ENCODE measurements at places on chromosomes 11 and 22. TPM values are rescaled to one million over a fixed set of nuclear protein-coding genes. Genes with fewer than 3 reads are reported as not detected.

DNA sequence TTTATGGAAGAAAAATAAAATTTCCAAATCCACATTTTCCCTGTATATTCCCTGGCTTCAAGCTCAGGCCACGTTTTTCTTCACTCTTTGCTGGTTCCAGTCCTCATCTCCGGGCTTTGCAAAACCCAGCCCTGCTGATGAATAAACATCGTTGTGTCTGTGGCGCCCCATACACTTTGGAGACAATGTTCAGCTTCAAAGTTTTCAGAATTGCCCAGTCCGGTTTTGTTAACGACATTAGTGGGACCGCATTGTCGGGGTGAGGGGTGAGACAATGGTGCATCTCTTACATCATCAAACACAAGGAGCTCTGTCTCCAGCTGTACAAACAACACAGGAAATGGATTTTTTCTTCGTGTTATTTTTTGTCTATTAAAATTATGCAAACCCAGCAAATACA lies 53.4 kb upstream of the HTATIP2 start:
- no peaks in the 10 kb centered on the region for H3K36me3 ChIP-seq
- H3K4me1 ChIP-seq = no peaks in the 10 kb centered on the region
- no peaks in the 10 kb centered on the region for H3K27me3 ChIP-seq

The SSH3 gene
- 55.2 TPM for total RNA-seq

The MAML2 gene
- 82.8 TPM for total RNA-seq

GRCh38 chr11:116847612-116848011 lies 10.2 kb upstream of the APOA1 start:
- no peak for DNase-seq
- no peak overlapping the region for H3K27ac ChIP-seq
- H3K4me1 ChIP-seq = no peaks in the 10 kb centered on the region
- H3K36me3 ChIP-seq = peaks cover 5% of the 10 kb centered on the region
- H3K4me3 ChIP-seq = no peak overlapping the region
- no peaks in the 10 kb centered on the region for H3K27me3 ChIP-seq

DNA sequence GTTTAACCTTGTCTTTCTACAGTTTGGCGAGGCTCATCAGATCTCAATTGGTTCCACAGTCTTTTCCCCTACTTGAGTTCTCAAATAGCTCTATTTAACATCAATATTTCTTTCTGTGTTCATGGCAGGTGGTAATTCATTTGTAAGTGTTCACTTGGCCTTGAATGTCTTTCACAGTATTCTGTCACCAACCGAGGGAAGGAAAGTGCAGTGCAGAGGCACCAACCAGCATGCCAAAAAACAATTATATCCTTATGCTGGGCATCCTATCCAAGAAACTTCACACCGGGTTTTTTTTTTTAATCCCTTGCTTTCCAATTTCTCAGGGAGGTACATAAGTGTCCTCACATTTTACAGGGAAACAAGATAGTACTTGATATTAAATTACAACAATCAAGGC lies 55.0 kb upstream of the ZC3H12C start:
- no peak overlapping the region for H3K27ac ChIP-seq
- H3K36me3 ChIP-seq = no peaks in the 10 kb centered on the region
- H3K4me3 ChIP-seq = no peak overlapping the region
- DNase-seq = no peak
- H3K4me1 ChIP-seq = no peaks in the 10 kb centered on the region

The APOC3 gene
- total RNA-seq = not detected

DNA sequence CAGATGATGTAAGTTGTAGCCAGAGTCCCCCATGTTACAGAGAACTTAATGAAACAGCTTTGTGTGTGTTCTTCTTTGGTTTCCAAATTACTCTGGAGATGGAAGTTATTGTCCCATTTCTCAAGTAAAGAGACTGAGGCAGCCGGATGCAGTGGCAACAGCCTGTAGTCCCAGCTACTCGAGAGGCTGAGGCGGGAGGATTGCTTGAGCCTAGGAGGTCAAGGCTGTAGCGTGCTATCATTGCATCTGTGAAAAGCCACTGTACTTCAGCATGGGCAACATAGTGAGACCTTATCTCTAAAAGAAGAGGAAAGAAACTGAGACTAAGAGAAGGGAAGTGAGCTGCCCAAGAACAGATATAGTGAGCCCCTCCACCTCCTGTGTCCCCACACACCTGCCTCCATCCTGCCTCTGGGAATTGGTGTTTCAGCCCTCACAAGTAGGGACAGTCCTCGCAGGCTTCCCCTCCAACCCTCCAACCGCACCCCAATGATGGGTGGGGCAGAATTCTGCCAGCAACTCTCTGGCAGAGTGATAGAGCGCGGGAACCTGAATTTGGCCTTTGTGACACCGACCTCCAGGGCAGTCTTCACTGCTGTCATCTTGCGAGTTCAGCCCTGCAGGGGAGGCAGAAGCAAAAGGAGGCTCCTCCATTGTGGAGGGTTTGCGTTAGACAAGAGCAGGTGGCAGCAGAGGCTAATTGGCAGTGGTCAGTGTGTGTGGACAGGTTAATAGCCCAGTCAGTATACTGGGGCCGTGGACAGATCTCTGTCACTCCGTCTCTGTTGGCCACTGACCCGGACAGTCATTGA lies 1.6 kb downstream of the PDXP start:
- H3K27ac ChIP-seq = peak overlapping the region; percentile 7
- H3K4me3 ChIP-seq = peak overlapping the region; percentile 97
- no peaks in the 10 kb centered on the region for H3K36me3 ChIP-seq
- DNase-seq = no peak
- no peaks in the 10 kb centered on the region for H3K27me3 ChIP-seq

The PGA5 gene
- 2.1 TPM for total RNA-seq

The SCGB1C1 gene
- not detected for total RNA-seq

The SLC25A1 gene
- total RNA-seq = 140 TPM

GRCh38 chr11:29309992-29310391 lies 706.8 kb downstream of the KCNA4 start:
- no peak for DNase-seq
- H3K4me3 ChIP-seq = no peak overlapping the region
- no peaks in the 10 kb centered on the region for H3K36me3 ChIP-seq
- no peaks in the 10 kb centered on the region for H3K27me3 ChIP-seq

DNA sequence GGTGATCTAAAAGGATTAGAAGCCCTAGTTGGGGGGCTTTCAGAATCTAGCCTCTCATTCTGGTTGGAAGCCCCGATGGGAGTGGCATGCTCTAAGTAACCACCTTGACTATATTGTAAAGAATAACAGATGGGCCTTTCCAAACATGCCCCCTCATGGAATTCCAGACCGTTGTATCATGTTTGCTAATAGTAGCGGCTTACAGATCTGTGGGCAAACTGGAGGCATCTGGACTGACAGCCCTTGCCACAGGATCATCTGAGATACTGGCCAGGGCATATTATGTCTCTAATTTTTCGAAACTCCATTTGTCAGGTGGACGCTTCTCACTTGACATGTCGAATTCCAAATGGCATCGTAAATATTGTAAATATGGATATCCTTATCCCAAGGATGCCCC lies 10.5 kb downstream of the APIP start:
- peaks cover 5% of the 10 kb centered on the region for H3K4me1 ChIP-seq
- no peak overlapping the region for H3K4me3 ChIP-seq
- no peaks in the 10 kb centered on the region for H3K36me3 ChIP-seq
- H3K27me3 ChIP-seq = no peaks in the 10 kb centered on the region
- no peak overlapping the region for H3K27ac ChIP-seq
- DNase-seq = no peak

GRCh38 chr11:62103986-62104385 lies 19.8 kb upstream of the INCENP start:
- H3K27ac ChIP-seq = peak overlapping the region; percentile 90
- peaks cover 10% of the 10 kb centered on the region for H3K4me1 ChIP-seq
- H3K4me3 ChIP-seq = no peak overlapping the region
- no peaks in the 10 kb centered on the region for H3K36me3 ChIP-seq
- H3K27me3 ChIP-seq = no peaks in the 10 kb centered on the region
- no peak for DNase-seq

- H3K4me3 ChIP-seq = no peak overlapping the region
- no peaks in the 10 kb centered on the region for H3K27me3 ChIP-seq
- H3K36me3 ChIP-seq = no peaks in the 10 kb centered on the region
- no peak overlapping the region for H3K27ac ChIP-seq
- no peak for DNase-seq
- no peaks in the 10 kb centered on the region for H3K4me1 ChIP-seq
These were observed 124.6 kb downstream of the GRIA4 start for GRCh38 chr11:105734426-105734825.

The CCDC15 gene
- total RNA-seq = 4.4 TPM

DNA sequence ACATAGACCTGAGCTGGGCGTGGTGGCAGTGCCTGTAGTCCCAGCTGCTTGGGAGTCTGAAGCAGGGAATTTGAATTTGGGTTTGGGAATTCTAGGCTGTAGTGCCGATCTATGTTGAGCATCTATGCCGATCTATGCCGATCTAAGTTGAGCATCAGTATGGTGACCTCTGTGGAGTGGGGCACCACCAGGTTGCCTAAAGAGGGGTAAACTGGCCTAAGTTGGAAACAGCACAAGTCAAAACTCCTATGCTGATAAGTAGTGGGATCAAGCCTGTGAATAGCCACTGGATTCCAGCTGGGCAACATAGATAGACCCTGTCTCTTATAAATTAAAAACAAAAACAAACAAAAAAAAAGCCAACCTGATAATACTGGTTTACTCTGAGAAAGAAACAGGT lies 7.4 kb downstream of the WEE1 start:
- H3K4me3 ChIP-seq = no peak overlapping the region
- no peaks in the 10 kb centered on the region for H3K27me3 ChIP-seq
- H3K4me1 ChIP-seq = no peaks in the 10 kb centered on the region
- H3K36me3 ChIP-seq = peaks cover 6% of the 10 kb centered on the region
- no peak for DNase-seq

GRCh38 chr11:122920579-122920978 lies 38.0 kb downstream of the JHY start:
- H3K4me3 ChIP-seq = no peak overlapping the region
- H3K4me1 ChIP-seq = no peaks in the 10 kb centered on the region
- H3K36me3 ChIP-seq = no peaks in the 10 kb centered on the region
- no peaks in the 10 kb centered on the region for H3K27me3 ChIP-seq
- H3K27ac ChIP-seq = no peak overlapping the region

DNA sequence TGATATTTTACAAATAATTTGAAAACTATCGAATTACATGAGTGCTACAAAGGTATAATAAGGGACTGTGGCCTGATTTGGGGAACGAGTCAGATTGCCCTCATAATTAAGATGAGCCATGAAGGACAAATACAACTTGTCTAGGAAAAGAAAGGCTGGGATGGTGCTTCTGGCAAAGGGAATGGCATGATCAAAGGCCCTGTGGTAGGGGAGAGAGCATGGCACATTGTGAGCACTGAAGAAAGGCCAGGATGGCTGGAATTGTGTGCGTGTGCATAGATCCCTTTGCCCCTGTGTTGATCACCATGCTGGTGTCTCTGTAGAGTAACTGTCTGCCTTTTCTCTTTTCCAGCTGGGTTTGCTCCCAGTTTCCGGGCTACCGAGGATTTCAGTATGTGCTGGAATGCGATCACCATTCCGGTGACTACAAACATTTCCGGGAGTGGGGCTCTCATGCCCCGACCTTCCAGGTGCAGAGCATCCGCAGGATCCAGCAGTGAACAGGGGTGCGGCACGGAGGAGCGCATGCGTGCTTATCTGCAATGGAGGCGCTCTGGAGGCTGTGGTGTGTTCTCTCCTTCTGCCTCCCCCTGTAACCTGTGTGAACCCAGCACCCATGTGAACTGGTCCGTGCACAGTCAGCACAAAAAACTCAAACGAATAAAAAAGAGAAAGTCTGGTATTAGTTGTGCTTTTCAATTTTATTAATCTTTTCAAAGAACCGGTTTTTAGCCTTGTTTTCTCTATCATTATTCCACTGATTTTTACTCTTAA lies 8.4 kb downstream of the CRYBA4 start:
- H3K27ac ChIP-seq = no peak overlapping the region
- no peaks in the 10 kb centered on the region for H3K27me3 ChIP-seq
- no peak for DNase-seq
- H3K4me3 ChIP-seq = no peak overlapping the region
- no peaks in the 10 kb centered on the region for H3K4me1 ChIP-seq

DNA sequence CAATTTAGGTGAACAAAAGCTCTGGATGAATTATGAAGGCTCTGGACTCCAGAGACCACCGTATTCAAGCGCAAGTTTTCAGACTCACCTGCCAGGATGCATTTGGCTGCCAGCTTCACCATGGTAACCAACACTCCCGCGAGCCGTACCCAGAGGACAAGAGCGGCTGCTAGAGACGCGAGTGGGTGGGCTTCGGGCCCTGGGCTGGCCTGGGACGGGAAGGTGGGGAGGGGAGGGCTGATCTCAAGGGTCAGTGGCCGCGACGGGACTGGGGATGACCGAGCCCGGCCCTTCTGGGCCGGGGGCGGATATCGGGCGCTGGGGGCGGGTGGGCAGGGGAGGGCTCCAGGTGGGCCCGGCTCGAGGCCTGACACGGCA lies 344 bp downstream of the IFT27 start:
- H3K36me3 ChIP-seq = no peaks in the 10 kb centered on the region
- DNase-seq = peak; percentile 36
- H3K4me3 ChIP-seq = peak overlapping the region; percentile 98
- peak overlapping the region; percentile 94 for H3K27ac ChIP-seq

The FAM227A gene
- total RNA-seq = 0.16 TPM

- no peaks in the 10 kb centered on the region for H3K36me3 ChIP-seq
- no peak for DNase-seq
- H3K4me1 ChIP-seq = no peaks in the 10 kb centered on the region
- H3K4me3 ChIP-seq = peak overlapping the region; percentile 58
- no peaks in the 10 kb centered on the region for H3K27me3 ChIP-seq
- H3K27ac ChIP-seq = peak overlapping the region; percentile 4
These were observed 2.3 kb downstream of the PKNOX2 start for GRCh38 chr11:125166764-125167291.

The PHOX2A gene
- total RNA-seq = not detected

The ARHGAP20 gene
- 11.8 TPM for total RNA-seq

DNA sequence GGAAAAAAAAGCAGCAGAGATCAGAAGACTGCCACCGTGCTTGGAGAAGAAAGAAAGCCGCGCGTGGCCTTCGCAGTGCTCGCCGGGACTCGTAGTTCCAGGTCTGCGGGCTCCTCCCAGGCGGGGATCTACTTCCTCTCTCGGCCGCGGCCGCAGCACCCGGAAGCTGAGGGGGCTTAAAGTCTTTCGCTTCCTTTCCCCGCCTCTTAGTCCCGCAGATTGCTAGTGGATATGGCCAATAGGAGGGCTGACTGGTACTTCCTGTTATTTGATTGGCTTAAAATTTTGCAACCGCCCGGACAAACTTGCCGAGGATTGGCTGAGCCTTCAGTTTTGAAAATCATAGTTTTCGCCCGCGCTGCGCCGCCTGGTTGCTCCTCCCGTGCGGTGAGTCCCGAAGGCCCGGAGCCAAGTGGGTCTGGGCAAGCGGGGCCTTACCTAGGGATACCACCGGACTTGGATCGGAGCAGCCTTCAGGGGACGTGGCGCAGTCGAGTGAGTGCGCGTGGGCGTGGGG lies at the start of gene INCENP:
Gene INCENP (plus strand): TSS at position 343 of the 517 bp plus-strand sequence. CDS start 4,151 bp downstream, outside the sequence.
- H3K4me1 ChIP-seq = no peaks in the 10 kb centered on the region
- no peaks in the 10 kb centered on the region for H3K36me3 ChIP-seq
- peak within 1 kb of the TSS; percentile 77 for H3K4me3 ChIP-seq
- DNase-seq = peak; percentile 94
- H3K27me3 ChIP-seq = no peaks in the 10 kb centered on the region
